Hypothalamus (tissue), 51 donors: ENCODE measurements at places on chromosomes 2 and 18.

DNA sequence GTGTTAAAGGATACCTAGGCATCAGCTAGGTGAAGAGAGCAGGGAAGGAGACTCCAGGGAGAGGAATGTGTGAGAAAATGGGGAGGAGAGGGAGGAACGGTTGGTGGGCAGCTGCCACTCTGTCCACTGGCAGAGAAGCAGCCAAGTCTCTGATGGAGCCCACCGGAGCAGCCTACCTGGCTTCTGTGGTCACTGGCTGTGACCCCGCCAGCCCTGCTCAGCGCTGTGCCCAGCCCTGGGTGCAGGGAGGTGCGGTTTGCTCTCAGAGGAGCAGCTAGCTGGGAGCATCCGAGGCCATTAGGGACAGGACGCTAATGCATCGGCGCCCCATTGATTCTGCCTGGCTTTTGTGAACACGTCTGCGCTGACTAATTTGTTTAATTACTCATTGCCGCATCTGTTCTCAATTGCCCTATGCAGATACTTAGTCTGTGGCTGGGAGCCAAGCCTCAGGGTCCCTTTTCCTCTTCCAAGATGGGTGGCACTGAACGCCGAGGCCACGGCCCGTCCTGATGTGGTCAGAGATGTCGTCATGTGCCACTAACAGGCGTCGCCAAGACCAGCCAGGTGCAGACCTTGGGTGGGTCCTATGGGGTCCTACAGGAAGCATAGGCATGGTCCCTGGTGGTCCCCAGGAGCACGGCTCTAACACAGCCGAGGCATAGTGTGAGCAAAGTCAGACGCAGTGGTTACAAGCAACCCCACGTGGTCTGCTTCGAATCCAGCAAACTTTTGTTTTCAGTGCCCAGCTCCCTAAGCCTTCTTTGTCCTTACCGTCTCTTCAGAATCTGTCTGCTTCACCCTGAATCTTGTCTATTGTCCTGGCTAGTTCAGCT lies 82.0 kb downstream of the RRM2 start:
- no peak for DNase-seq

GRCh38 chr2:204031056-204031455 lies 94.5 kb downstream of the ICOS start:
- no peak for DNase-seq

DNA sequence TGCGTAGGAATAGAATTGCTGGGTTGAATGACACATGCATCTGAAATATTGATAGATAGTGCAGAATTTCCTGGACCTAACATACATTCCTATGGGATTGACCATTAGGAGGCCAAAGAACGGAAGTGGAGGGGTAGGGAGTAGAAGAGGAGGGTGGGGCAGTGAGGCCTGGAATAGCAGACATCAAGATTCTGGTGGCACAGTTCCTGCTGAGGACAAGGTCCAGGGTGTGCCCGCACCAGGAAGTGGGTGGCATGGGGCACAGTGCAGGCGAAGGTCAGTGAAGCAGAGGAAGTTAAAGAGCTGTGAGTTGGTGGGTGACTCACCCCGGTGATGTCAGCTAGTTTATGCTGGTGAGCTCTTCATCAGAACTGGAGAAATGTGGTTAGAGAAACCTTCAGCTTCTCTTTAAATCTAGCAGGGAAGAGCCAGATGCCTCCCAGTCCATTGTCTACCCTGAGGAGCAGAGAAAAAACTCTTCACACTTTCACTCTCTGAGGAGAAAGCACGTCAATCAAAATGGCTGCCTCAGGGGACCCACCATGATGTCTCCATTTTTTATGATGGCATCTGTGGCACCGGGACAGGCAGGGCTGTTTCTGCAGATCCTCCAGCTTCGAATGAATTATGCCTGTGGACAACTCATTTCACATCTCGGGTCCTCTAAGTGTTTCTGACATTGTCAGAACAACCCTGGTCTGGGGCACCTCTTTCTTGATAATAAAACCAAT lies 55.9 kb upstream of the CTLA4 start:
- no peak for DNase-seq

DNA sequence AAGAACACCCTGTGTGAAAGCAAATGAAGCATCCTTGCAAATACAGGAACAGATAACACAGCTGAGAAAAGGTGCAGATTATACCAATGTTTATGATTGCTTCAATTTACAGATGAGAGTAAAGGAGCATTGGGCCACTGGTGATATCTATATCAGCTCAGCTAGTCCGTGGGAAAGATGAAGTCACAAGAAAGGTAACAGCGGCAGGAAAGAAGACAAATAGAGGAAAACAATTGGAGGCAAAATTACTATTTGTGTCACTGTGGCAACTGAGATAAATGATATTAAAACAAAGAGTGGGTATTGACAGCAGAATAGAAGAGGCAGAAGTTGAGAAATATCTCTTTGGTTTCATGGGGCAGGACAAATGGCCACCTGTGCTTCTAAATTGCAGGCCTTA lies 121.2 kb upstream of the CAVIN2 start:
- DNase-seq, result no peak

DNA sequence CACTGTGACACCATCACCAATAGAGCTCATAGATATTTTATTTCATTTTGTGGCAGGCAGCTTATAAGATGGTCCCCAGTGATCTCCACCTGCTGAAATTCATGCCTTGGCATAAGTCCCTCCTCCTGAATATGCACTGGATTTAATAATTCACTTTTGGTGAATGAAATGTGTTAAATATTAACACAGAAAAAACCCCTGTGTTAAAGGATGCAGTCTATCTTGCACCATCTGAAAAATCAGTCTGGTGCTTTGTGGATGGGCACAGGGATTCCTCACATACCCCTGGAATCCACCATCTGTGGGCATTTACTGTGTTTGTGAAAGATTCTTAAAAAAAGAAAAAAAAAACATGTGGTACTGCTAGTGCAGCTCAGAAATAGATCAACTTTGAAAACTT lies 26.1 kb upstream of the WIPF1 start:
- DNase-seq, result no peak

DNA sequence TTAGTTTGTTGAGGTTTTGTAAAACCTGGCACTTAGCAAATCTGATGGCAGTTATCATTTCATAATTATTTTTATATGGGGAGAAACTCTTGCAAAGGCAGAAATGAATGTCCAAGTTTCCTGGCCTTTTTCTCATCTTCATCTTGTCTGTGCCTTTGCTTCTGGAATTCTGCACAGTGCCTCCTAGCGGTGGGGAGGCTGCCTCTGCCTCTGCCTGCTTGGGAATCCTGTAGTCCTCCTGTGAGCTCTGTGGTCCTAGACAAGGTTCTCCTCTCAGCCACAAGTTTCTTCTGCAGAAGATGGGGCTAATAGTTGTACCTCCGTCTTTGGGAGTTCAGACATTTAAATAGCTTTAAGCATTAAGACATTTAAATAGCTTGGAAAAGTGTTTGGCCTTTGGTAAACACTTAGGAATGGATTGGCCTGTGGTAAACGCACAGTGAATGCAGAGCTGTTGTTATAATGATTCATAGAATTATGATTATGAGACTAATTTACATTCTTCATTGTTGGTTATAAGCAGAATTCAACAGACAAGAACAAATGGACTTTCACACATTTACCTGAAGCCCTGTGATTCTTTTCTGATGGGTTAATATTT lies 101.2 kb downstream of the ZNF236 start:
- no peak for DNase-seq

DNA sequence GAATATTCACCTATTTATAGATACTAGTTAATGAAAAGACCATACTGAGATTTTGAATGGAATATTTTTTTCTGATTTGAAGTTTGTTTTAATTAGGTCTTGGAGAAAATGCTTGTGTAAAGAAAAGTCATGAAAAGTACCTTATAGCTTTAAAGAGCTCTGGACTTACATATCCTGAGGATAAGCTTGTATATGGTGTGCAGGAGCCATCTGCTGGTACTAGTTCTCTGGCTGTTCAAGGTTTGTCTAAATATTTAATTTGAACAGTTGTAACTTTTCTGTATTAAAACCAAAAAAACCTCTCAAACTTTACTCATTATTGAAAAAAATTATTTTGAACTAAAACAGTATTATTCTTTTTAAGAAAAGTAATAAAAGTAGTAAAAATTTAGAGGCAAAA lies 50.1 kb downstream of the UBR3 start:
- DNase-seq, result no peak

GRCh38 chr2:158034198-158034866 lies 67.3 kb upstream of the UPP2 start:
- DNase-seq, result no peak

- DNase-seq, result no peak
Measured at GRCh38 chr18:35617865-35618264, 36.3 kb downstream of the GALNT1 start.

- peak; percentile 50 for DNase-seq
Measured at GRCh38 chr2:68751397-68752339, 17.1 kb downstream of the ARHGAP25 start.

GRCh38 chr2:46438794-46439193 lies 40.6 kb upstream of the TMEM247 start:
- DNase-seq, result no peak

- no peak for DNase-seq
Measured at GRCh38 chr2:217142649-217143266, 282.9 kb upstream of the TNP1 start.

- DNase-seq, result no peak
Measured at GRCh38 chr2:37637190-37637860, 34.1 kb downstream of the CDC42EP3 start.

- no peak for DNase-seq
Measured at GRCh38 chr2:56613920-56614319, 430.1 kb downstream of the CCDC85A start.

GRCh38 chr2:8575834-8576423 lies 105.9 kb upstream of the ID2 start:
- DNase-seq, result no peak
